ENCODE measurements at places on chromosomes 1 and 21. TPM values are rescaled to one million over a fixed set of nuclear protein-coding genes. Genes with fewer than 3 reads are reported as not detected.

SPATA45 gene
- 0.33 TPM for total RNA-seq

APOBEC4 gene
- not detected for total RNA-seq

TAL1 gene
- total RNA-seq, result 1.5 TPM

SPRR1B gene
- 1.2 TPM for total RNA-seq

C1orf115 gene
- total RNA-seq, result 3.5 TPM

SYDE2 gene
- total RNA-seq, result 1.3 TPM

All from thymus (tissue), 14 donors.